ENCODE measurements at places on chromosomes 12 and 14. TPM values are rescaled to one million over a fixed set of nuclear protein-coding genes. Genes with fewer than 3 reads are reported as not detected.

DNA sequence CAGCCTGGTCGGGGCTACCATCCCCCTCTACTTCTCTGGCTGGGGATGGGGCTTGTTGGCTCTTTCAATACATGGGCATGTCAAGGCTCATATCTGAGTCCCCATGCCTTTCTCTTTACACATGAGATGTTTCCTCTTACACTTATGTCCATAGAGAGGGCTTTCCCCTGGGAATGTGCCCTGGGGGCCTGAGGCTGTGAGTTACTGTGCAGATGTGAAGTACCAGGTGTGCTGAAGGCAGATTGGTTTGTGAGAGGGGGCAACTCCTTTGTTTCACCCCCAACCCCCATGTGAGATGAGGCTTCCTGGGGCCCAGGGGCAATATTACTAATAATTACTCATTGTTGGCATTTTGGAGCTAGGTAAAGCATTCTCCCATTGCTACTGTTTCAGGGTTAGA, 32.8 kb downstream of the NRXN3 start:
- DNase-seq, result no peak

DNA sequence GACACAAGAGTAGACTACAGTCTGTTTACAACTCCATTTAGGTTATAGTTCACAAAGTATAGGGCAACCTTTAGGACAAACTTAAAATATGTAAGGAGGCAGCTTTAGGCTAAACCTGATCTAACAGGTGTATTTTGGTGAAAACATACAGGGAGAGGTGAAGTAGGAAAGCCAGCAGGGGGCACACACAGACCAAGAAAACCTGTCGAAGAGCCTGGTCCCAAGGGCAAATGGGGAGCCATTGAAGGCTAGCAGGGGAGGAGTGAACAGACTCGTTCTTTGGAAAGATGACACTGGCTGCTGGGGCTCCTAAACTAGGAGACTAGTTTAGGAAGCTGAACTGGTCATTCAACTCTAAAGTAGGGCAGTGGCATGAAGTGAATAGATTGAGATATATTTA, 138.8 kb upstream of the WSCD2 start:
- peak; percentile 33 for DNase-seq

DNA sequence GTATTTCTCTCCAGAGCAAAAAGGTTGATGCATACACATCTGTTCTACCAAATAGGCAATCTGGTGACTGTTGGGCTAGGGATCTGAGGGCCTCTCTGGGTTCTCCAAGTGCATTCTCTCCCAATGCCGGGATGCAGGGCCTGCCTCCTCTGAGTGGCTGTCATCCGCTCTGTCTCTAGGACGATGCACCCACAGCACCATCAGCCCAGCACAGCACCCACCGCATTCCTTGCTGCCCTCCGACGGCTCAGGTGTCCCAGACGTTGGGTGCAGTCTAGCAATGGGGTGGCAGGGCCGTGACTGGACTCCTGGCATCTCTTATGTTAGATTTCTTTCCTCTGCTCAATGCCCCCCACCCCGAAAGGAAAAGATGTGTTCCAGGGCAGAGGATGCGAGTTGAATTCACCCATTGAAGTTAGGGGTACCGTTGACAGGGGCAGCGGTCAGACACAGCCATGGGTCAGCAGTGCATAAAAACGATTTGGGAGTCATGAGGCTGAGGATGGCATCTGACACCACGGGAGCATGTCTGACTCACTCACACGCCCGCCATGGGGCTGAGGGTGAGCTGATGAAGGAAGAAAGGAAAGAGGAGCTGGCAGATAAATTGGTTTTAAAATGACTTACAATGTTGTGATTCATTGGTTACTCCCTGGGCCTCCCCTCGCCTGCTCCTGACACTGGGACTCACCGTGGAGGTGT, 93.2 kb upstream of the C14orf180 start:
- DNase-seq, result no peak

DNA sequence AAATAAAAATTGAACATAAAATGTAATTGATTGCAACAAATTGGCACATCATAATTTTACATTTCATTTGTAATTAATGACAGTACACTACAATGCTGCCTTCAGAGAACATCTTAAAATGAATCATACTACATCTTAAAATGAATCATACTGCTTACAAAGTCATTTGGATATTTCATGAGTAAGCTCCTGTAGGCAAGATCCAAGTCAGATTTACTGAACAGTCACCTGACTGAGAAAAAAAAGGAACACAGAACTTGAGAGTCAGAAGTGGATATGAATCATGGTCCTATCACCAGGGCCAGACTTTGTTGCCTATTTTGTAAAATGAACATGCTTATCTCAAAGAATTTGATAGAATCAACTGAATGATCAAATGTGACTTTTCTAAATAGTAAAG, 32.7 kb upstream of the FBLN5 start:
- no peak for DNase-seq

DNA sequence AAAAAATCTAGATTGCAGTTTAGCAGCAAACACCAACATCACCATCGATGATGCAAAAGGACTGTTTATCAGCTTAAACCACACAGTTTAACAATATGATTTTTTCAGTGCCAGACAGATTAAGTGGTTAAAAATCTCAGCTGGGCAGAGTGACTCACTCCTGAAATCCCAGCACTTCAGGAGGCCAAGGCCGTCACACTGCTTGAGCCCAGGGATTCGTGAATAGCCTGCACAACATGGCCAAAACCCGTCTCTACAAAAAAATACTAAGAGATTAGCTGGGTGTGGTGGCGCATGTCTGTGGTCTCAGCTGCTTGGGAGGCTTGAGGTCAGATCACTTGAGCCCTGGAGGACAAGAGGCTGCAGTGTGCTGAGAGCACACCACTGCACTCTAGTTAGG, 8.9 kb downstream of the RSRC2 start:
- DNase-seq, result no peak

DNA sequence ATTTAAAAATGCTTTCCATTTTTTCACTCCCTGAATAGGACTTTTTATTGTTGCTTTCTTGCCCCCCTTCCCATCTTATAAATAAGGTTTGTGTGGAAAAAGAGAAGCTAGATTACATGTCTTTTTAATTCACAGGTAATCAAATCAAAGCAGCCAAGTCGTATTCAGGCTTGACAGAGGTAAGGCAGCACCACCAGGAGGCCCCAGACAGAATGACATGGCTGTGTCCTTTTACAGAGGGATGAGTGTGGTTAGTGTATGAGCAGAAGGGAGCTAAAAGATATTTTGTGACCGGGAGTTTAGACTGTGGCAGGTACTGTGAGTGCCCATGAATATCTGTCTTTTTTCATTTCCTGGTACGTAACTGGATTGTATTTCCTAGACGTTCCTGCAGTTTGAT, 596.1 kb downstream of the ETNK1 start:
- DNase-seq, result no peak

- DNase-seq, result peak; percentile 50
These were observed 118.7 kb downstream of the KSR2 start for GRCh38 chr12:117850048-117850447.

DNA sequence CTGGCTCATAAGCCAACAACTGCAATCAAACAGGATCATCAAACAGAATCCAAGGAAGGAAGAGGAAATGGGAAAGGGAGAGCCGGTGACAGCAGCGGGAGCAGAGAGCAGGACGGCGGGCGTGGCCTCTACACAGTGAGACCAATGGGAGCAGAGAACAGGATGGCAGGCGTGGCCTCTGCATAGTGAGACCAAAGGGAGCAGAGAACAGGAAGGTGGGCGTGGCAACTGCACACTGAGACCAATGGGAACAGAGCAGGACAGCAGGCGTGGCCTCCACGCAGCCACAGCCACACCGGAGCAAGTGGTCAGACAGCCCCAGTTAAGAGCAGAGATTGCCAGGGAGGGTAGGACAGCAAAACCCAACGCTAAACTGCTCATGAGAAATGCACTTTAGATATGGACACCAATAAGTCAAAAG, 16.4 kb downstream of the LRCOL1 start:
- DNase-seq, result peak; percentile 95

DNA sequence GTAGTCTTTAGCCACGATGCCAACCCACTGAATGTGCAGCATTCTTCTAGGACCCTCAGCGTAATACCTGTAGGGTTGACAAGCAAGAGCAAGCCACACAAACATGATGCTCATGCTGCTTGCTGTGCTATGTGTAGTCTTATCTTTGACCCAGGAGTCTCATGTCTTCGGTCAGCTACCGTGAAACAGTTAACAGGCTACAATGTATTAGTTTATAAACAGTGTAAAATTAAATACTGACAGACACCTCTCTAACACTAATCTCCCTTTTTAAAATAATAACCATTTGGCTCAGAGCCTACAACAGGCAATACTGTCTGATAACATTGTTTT, 1.9 kb downstream of the EAPP start:
- no peak for DNase-seq

SLC7A8 gene
- 92.4 TPM for polyA plus RNA-seq

HRK gene
- polyA plus RNA-seq, result 0.90 TPM

RSRC2 gene
- polyA plus RNA-seq, result 262 TPM

SCYL2 gene
- polyA plus RNA-seq, result 67.8 TPM

CCDC177 gene
- polyA plus RNA-seq, result 0.05 TPM

GPRC5A gene
- 7.9 TPM for polyA plus RNA-seq

Measured in left kidney (tissue), 8 donors.